ENCODE measurements at places on chromosomes 16 and 17. TPM values are rescaled to one million over a fixed set of nuclear protein-coding genes. Genes with fewer than 3 reads are reported as not detected.

Gene HNF1B
- total RNA-seq, result not detected

Gene CENPV
- 66.0 TPM for total RNA-seq

Gene FOXF1
- 34.7 TPM for total RNA-seq

Gene CRHR1
- not detected for total RNA-seq

Gene ZNF747
- total RNA-seq, result 5.1 TPM

Gene CYB5D1
- total RNA-seq, result 2.6 TPM

Gene PRRT2
- total RNA-seq, result not detected

DNA sequence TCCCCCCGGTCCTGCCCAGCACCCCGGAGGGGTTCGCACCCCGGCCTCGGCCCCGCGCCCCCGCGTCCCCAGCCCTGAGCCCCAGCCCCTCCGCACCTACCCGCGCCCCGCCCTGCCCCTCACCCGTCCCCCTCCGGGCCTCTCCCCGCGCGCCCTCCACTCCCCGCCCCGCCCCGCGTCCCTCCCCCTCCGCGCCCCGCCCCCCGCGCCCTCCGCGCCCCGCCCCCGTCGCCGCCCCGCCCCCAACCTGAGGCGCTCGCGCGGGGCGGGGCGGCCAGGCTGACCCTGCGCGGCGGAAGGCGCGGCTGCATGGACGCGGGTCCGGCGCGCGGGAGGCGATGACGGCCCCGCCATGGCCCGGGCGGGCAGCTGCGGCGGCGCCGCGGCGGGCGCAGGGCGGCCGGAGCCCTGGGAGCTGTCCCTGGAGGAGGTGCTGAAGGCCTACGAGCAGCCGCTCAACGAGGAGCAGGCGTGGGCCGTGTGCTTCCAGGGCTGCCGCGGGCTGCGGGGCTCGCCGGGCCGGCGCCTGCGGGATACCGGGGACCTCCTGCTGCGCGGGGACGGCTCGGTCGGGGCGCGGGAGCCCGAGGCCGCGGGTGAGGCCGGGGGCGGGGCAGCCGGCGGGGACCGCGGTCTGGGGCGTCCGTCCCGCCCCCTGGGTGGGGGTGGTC lies at the start of gene SPIRE2:
SPIRE2 (plus strand) TSS at position 277 of the 671 bp plus-strand sequence; CDS start at position 353, 76 bp downstream.
- DNase-seq, result peak; percentile 24

DNA sequence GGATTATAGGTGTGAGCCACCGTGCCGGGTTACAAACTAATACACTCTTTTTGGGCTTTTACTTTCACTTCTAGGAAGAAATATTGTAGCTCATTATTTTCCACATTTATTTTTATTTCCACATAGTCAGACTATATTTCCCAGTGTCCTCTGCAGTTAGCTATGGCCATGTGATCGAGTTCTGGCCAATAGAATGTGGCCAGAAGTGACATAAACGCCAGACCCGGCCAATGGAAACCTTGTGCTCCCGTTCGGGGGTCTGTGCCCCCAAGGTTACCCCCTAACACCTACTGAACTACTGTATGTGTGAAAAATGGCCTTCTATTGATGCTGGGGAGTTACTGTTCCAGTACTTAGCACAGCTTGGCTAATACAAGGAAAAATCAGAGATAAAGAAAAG lies 13.2 kb upstream of the RPTOR start:
- DNase-seq, result no peak

GRCh38 chr16:10253409-10253808 lies 71.2 kb upstream of the GRIN2A start:
- no peak for DNase-seq

DNA sequence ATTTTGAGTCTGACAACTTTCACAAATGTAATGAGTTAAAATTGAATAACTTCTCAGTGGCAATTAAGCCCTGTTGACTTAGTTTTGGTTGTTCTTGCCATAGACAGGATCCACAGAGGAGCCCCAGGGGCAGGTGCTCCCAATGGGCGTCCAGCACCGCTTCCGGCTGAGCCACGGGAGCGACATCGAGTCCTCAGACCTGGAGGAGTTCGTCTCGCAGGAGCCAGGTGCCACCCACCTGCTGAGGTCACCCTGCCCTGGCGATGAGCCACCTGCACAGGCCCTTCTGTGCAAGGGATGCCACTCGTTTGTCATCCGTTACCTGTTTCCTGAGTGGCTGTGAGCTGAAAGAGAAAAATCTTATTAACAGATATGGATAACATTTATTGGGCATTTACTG lies 10.7 kb downstream of the CCDC40 start:
- no peak for DNase-seq

GRCh38 chr16:57284209-57284951 lies at the start of gene PLLP:
PLLP (minus strand) TSS chr16:57284672; CDS start chr16:57284540, 132 bp downstream.
- peak; percentile 33 for DNase-seq

- no peak for DNase-seq
Observed at GRCh38 chr17:43412166-43412565, 13.4 kb downstream of the ARL4D start.

DNA sequence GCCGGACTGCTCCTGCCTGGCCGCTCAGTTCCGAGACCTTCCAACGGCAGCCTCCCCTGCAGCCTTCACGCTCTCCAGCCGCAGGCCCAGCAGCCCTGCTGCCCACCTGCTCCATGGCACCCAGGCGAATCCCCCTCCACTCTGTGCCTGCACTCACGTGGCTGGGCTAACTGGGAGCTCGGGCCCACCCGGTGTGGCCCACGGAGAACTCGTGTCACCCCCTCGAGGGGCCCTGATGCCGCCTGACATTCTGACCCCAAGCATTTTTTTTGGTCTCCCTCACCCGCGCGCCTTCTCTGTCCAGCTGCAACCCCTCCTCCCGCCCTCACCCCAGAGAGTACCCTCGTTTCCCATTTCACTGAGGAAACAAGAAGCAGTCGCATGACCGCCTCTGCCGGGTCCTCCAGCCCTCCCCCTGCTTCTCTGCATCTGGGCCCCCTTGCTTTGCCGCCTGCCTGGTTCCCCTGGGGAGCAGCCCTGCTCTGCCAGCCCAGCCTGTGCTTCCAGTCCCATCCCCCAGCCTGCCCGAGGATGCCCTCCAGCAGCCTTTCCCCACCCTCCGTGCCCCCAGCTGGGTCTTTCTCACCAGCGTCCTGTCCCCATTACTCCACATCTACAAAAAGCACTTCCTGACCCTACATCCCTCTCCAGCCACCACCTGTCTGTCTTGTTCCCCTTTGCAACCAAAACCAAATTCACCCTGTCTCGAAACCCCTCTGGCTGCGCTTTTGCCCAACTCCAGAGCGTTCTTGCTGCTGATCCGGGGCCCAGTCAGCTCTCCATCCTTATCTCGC lies 146.4 kb upstream of the CHMP6 start:
- no peak for DNase-seq

DNA sequence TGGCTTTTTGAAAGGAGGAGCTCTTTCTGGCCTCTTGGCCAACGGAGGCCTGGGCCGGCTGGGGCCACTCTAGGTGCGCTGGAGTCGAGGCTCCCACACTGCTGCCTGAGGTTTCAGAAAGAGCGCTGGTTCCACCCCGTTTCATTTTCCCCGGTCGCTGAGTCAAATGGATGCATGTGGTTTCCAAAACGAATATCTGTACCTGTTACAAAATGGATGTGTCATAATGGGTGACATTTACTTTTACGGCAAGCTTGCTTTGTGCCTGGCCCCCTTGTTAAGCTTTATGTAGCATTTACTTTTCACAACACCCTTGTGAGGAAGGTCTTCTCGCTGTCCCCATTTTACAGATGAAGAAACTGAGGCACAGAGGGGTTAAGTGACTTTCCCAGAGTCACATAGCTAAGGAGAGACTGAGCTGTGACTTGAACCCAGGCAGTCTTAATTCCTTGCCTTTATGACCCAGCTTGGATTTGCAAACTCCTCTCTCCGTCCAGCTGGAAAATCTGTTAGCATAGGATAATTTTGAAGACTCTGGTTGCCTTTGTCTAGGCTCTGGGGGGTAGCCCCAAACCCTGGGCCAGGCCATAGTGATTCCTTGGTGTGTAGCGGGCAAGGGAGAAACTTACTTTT lies 10.6 kb downstream of the KSR1 start:
- DNase-seq, result no peak

DNA sequence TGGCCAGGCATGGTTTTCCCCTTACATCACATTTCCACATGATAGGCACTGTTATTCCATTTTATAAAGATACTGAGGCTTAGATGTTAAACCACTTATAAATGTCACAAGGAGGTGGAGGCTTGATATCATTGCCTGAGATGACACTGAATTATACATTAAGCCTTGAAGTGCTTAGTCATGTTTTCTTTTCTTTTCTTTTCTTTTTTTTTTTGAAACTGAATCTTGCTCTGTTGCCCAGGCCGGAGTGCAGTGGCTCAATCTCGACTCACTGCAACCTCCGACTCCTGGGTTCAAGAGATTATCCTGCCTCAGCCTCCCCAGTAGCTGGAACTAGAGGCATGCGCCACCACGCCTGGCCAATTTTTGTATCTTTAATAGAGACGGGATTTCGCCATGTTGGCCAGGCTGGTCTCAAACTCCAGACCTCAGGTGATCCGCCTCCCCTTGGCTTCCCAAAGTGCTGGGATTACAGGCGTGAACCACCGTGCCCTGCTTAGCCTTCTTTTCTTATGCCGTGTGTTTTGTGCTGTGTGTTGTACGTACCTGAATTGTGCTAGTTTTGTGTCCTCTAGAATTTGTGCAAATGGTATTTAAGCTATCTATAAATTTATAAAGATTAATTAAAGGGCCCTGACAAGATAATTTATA lies 1.2 kb downstream of the DNAJA3 start:
- no peak for DNase-seq

- DNase-seq, result no peak
Observed at GRCh38 chr17:8101721-8102120, 14.2 kb upstream of the ALOX12B start.

- DNase-seq, result no peak
Observed at GRCh38 chr17:73686126-73686525, 41.9 kb upstream of the SDK2 start.

- DNase-seq, result peak; percentile 26
Observed at GRCh38 chr17:19238167-19238505, 970 bp downstream of the EPN2 start.

GRCh38 chr16:78506367-78507193 lies 407.1 kb downstream of the WWOX start:
- no peak for DNase-seq

DNA sequence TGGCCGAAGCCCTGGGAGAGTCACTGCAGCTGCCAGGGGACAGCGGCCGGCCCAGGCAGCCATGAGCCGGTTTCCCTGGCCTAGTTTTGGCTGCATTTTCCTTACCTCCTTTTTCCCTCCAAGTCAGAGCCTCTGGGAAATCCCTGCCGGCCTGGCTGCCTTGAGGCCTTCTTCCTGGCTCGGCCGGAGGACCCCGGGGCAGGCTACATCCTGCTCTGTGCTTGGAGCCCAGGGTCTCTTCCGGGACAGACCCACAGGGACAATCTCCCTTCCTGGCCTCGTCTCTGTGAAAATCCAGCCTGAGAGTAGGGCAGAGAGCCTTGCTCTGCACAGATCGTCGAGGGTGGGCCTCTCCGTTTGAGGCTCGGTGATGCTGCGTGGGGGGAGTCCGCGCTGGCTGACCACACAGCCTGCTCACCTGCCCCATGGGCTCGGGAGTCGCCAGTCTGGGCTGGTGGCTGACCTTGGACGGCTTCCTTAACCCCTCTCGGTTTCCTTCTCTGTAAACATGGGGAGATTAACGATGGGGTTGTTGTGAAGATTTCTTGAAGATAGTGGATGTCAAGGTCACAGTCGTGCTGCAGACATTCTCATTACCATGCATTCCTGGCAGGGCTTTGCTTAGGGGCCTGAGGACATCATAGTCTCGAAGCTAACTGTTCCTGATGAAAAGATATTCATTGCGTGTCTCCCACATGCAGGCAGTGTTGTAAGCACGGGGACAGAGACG lies 34.8 kb upstream of the CIBAR2 start:
- DNase-seq, result no peak

DNA sequence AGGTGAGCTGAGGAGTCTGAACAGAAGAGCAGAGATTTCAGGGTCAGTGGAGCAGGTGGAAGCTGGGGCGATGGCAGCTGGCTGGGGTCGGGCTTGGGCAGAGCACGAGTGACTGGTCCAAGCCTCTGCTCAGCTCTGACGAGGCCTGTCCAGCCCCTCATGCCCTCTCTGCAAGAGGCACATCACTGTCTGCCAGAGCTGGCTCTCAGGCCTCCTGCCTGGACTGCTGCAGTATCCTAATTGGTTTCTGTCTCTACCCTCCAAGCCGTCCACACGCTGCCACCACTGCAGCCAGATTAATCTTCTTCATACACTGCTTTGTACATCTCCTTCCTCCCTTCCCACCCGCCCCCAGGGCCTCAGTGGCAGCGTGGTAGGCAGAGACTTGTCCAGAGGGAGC lies 25.4 kb downstream of the CACNA1G start:
- DNase-seq, result no peak

GRCh38 chr16:11386791-11387546 lies 41.7 kb downstream of the RMI2 start:
- DNase-seq, result no peak

DNA sequence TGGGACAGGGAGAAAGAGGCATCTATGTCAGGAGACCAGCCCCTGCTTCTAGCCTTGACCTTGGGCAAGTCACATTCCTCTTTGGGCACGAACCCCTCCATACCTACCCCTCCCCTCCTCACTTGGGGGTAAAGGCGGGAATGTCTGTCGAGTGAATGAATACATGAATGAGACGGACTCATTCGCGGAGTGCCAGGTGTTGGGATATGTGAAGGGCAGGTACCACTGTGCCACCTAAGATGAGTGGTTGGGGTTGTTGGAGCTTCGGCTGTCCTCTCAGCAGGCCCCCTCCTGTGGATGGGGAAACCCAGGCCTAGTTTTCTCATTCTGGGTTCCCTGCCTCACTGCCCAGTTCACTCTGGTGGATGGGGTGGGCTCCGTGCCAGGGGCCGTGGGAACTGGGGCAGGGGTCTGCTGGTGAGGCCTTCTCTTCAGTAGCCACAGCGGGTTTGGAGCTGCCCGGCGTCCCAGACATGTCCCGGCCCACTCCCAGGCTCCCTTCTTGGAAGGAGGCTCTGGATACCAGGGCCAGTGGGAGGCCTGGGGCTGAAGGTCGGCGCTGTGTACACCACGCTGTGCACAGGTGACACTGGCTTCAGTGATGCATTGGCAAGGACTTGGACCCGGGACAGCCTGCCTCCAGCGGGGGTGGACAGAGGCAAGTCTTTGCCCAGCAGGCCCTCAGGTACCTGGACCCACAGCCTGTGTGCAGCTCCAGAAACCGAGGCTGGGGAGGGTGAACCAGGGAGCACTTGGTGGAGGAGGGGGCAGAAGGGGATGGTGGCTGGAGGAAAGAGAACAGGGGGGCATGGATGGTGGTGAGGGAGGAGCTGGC lies 5.6 kb downstream of the GLIS2 start:
- DNase-seq, result no peak

DNA sequence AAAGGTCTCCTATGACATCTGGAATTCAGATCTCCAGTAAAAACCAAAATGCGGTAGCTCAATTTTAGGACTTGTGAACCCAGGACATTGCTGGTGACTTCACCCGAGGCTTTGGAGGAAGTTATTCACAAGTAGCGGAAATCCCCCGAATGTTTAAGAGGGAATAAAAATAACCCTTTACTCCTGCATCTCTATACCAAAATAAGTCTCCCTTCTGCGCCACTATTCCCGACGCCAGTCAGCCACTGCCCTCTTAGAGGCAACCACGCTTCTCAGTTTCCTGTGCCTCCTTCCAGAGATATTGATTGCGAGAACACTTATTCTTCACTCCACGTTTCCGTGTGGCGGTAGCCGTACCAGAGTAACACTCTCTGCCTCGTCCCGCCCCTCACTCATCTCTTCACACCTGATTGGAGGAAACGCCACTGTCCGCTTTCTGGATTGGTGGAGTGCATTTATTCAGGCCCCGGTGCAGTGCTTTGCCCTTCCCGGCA lies 27.4 kb downstream of the EMP2 start:
- DNase-seq, result no peak

GRCh38 chr16:10741844-10742243 lies 1.8 kb upstream of the NUBP1 start:
- DNase-seq, result no peak

- DNase-seq, result no peak
Observed at GRCh38 chr16:25258861-25259179, 1.2 kb upstream of the ZKSCAN2 start.

All from SJSA1 (cell line).